ENCODE measurements at places on chromosomes 7 and 10. TPM values are rescaled to one million over a fixed set of nuclear protein-coding genes. Genes with fewer than 3 reads are reported as not detected.
A peak's percentile ranks its signal among the peaks of the same experiment; 100 is the strongest.

DNA sequence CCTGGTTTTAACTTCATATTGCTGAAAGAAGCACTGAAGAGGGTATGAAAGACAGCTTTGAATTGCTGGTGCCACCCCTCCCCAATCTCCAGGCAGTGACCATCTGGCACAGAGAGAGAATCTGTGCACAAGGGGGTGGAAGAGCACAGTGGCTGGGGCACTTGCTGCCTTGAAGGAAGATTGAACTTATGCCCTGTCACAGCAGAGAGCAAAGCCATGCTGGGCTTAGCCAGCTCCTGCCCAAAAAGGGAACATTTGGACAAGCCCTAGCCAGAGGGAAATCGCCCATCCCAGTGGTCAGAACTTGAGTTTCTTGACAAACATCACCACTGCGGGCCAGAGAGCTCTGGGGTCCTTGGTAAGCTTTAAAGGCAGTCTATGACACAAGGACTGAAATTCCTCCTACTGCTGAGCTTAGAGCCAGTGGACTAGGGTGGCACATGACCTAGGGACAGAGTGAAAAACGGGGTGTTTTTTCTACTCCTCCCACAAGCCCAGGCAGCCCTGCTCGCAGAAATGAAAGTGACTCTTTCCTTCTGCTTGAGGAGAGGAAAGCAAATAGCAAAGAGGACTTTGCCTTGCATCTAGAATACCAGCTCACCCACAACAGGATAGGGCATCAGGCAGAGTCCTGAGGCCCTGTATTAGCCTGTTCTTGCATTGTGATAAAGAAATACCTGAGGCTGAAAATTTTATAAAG is 257.2 kb downstream of the CTNNA3 start:
- H3K27ac ChIP-seq, result no peak overlapping the region
- H3K36me3 ChIP-seq, result no peaks in the 10 kb centered on the region
- H3K4me1 ChIP-seq, result no peaks in the 10 kb centered on the region
- no peaks in the 10 kb centered on the region for H3K27me3 ChIP-seq

DNA sequence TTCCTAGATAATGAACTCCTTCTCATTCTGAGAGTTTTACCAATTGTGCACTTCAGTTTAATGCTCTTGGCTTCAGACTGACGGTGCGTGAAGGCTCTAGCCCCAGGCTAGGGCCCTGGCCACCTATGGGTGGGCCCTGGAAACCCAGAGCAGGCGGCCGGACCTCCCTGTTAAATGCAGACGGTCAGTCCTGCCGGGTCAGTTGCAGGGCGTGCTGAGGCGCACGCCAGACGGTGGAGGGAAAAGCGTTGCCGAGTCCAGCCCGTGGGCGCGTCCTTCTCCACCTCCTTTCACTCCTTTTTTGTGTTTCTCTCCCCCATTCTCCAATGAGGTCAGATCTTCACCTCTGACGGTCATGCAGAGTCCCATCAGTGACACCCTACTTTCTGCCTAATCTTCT is 2.3 kb downstream of the DPYSL4 start:
- no peak for DNase-seq
- H3K4me1 ChIP-seq, result peaks cover 5% of the 10 kb centered on the region
- H3K27me3 ChIP-seq, result peaks cover 34% of the 10 kb centered on the region
- H3K36me3 ChIP-seq, result peaks cover 16% of the 10 kb centered on the region

DNA sequence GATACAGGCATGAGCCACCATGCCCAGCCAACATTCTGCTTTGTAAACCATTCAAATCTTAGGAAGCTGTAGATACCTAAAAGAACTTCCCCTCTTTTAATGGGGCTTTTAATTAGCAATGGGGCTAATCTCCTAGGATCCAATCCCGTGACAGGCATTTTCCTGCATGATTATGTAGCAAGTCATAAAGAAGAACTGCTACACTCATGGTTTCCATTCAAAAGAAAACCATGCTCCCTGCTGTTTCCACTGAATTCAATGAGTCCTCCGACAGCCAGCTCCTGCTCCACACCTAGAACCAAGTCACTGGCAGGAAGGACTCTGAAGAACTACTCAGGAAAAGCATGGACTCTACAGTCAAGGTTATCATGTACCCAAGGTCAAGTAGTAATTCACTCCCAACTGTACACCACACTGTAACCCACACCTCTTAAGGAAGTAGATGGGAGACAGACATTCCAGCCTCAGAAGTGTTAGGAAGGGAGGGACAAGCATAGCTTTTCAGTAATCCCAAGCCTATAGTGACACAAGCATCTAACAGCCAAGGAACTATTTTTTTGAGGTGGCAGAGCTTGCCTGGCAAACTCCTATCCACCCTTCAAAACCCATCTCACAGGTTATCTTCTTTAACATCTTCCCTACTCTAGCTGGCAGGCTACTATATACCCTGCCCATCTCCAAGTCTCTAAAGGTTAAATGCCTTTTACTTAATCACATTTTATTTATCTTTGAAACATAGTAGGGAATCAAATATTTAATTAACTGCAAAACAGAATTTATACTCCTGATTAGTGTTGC is 47.5 kb downstream of the CTBP2 start:
- no peak overlapping the region for H3K4me3 ChIP-seq
- no peak for DNase-seq
- H3K36me3 ChIP-seq, result peaks cover 29% of the 10 kb centered on the region

- no peaks in the 10 kb centered on the region for H3K27me3 ChIP-seq
- DNase-seq, result no peak
- H3K27ac ChIP-seq, result peak overlapping the region; percentile 55
- H3K36me3 ChIP-seq, result no peaks in the 10 kb centered on the region
- H3K4me1 ChIP-seq, result peaks cover 39% of the 10 kb centered on the region
- peak overlapping the region; percentile 99 for H3K4me3 ChIP-seq
Measured at GRCh38 chr7:98107313-98107721, 655 bp downstream of the LMTK2 start.

- no peaks in the 10 kb centered on the region for H3K36me3 ChIP-seq
- H3K27ac ChIP-seq, result no peak overlapping the region
- H3K27me3 ChIP-seq, result no peaks in the 10 kb centered on the region
- H3K4me1 ChIP-seq, result peaks cover 3% of the 10 kb centered on the region
- no peak overlapping the region for H3K4me3 ChIP-seq
Measured at GRCh38 chr7:24214670-24215069, 69.3 kb upstream of the NPY start.

- DNase-seq, result peak; percentile 82
- H3K4me1 ChIP-seq, result peaks cover 1% of the 10 kb centered on the region
- H3K4me3 ChIP-seq, result peak overlapping the region; percentile 83
- H3K27ac ChIP-seq, result peak overlapping the region; percentile 71
- H3K27me3 ChIP-seq, result peaks cover 72% of the 10 kb centered on the region
Measured at GRCh38 chr10:43689955-43690771, 41.5 kb upstream of the ZNF32 start.

PSD gene
- total RNA-seq, result 10.7 TPM

GRCh38 chr7:152866125-152866524 is 106.6 kb downstream of the ACTR3B start:
- H3K4me3 ChIP-seq, result no peak overlapping the region
- no peak for DNase-seq
- H3K4me1 ChIP-seq, result no peaks in the 10 kb centered on the region
- no peaks in the 10 kb centered on the region for H3K36me3 ChIP-seq
- H3K27me3 ChIP-seq, result no peaks in the 10 kb centered on the region

PCLO gene
- total RNA-seq, result 11.9 TPM

DNA sequence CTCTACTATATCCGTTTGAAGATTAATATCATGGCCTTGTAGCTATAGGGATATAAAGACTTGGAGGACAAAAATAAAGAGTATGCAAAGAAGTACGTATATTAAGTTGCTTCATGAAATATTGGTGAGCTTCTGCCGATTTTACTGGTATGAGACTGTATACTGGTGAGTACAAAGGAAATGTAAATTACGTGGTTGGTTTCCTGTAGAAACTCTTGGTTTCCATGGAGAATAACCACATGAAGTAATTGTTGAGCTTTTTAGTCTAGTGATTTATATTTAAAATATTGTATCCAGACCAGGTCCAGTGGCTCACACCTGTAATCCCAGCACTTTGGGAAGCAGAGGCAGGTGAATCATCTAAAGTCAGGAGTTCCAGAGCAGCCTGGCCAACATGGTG is 32.2 kb upstream of the GLI3 start:
- no peaks in the 10 kb centered on the region for H3K4me1 ChIP-seq
- H3K27me3 ChIP-seq, result peaks cover 46% of the 10 kb centered on the region
- no peak for DNase-seq
- no peaks in the 10 kb centered on the region for H3K36me3 ChIP-seq
